ENCODE measurements at places on chromosomes 4 and X.

- no peak overlapping the region for H3K4me3 ChIP-seq
- no peak overlapping the region for H3K27ac ChIP-seq
- no peak for DNase-seq
- no peaks in the 10 kb centered on the region for H3K4me1 ChIP-seq
- H3K36me3 ChIP-seq = no peaks in the 10 kb centered on the region
- no peaks in the 10 kb centered on the region for H3K27me3 ChIP-seq
Observed at GRCh38 chr4:74282926-74283325, 25.3 kb upstream of the EPGN start.

DNA sequence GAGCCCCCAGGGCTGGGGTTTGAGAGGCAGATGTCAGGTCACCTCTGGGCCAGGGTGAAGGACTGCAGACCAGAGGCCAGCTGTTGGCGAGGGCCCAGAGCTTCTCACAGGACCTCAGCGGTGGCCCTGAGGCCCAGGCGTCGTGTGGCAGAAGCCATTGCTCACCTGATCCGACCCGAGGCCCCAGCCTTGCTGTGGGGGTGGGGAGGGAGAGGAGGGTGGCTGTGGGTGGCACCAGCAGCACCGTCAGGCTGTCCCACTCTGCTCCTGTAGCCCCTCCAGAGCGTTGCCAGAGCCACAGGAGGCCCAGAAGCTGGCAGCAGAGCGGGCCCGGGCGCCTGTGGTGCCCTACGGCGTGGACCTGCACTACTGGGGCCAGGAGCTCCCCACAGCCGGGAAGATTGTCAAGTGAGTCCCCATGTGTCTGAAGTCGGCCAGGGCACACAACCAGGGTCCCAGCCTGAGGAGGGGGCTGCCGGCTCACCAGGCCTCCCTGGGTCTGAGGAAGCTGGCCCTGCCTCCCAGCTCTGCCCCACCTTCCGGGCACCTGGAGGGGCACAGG is 28.8 kb downstream of the UVSSA start:
- H3K27me3 ChIP-seq = no peaks in the 10 kb centered on the region
- no peak overlapping the region for H3K4me3 ChIP-seq
- no peak overlapping the region for H3K27ac ChIP-seq
- no peak for DNase-seq
- peaks cover 2% of the 10 kb centered on the region for H3K36me3 ChIP-seq
- H3K4me1 ChIP-seq = no peaks in the 10 kb centered on the region

- no peaks in the 10 kb centered on the region for H3K27me3 ChIP-seq
- H3K27ac ChIP-seq = no peak overlapping the region
- no peak overlapping the region for H3K4me3 ChIP-seq
- H3K36me3 ChIP-seq = no peaks in the 10 kb centered on the region
- H3K4me1 ChIP-seq = no peaks in the 10 kb centered on the region
Observed at GRCh38 chr4:66649236-66649635, 896.1 kb downstream of the CENPC start.

- no peaks in the 10 kb centered on the region for H3K36me3 ChIP-seq
- no peak overlapping the region for H3K27ac ChIP-seq
- H3K4me3 ChIP-seq = no peak overlapping the region
Observed at GRCh38 chrX:119375561-119375960, 23.6 kb upstream of the SLC25A43 start.

DNA sequence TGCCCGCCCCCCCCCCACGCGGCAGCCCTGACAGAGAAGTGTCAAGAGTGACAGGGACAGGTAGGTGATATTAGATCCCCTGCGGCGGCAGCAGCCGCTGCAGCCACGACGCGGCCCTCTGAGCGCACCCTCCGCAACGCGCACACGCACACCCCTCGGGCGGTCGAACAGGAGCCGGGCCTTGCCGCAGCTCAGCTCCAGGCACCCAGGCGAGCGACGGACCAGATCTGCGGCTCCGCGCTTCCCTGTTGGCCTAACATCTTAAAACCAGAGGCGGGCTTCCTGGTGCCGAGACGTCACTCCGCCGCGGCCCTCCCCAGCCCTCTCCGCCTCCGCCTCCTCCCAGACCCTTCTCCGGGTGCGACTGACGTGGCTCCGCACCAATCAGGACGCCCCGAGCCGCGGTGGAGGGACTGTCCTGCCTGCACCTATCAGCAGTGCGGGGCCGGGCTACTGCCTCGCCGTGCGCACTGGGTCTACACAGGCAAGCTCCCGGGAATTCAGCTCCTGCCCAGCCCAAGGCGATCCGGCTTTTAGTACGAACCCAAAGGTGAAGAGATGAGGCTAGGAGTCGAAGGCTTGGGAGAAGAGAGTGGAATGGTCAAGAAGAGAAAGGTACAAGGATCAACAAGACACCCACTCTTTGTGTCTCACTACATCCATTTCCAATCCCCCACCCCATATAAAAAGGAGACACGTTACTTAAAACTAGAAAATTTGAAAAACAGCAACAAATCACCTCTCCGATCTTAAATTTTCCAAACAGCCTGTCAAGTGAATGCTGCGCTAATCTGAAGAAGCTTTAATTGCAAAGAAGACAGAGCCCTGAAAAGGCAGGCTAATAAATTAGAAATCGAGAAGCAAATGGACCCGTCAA is at the start of gene PITX2:
PITX2 (minus strand) TSS at position 237 of the 877 bp plus-strand sequence. CDS start 617 bp downstream, outside the sequence.
- peak within 1 kb of the TSS; percentile 63 for H3K27ac ChIP-seq
- peaks cover 83% of the 10 kb centered on the region for H3K27me3 ChIP-seq
- peaks cover 6% of the 10 kb centered on the region for H3K36me3 ChIP-seq
- peak within 1 kb of the TSS; percentile 56 for H3K4me3 ChIP-seq

DNA sequence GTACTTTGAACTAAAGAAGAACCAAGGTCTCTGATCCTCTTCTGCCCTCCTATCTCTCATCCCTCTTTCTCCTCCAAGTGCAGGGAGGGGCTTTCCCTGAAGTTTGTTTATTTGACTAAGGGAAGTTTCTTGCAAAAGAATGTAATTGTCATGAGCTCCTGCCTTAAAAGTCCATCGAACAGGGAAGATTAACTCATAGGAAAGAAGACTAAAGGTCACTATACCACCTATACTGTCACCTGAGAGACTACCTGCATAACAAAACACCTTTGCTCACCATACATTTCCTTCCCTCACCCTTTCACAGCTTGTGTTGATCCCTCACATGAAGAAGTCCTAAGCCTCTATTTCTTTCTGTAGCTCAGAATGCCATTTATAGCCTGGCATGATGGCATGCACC is 59.4 kb upstream of the C4orf54 start:
- no peaks in the 10 kb centered on the region for H3K36me3 ChIP-seq
- no peak for DNase-seq
- H3K4me3 ChIP-seq = no peak overlapping the region
- H3K27me3 ChIP-seq = peaks cover 5% of the 10 kb centered on the region

DNA sequence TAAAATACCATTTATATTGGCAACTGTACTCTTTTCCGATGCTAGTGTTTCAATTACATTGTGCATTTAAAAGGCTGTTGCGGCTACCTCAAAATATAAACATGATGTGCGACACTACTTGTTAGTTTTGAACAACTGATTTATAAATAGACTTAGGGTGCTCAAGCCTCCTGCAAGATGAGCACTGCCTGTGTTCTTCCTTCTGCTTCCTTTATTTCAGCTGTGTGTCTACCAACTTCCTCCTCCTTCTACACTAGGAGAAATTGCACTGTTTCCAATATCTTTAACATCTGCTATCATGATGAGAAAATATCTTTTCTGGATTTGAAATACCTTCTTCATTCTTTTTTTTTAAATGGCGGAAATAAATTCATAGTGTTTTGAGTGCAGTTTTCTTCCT is 24.0 kb downstream of the TET2 start:
- no peaks in the 10 kb centered on the region for H3K4me1 ChIP-seq
- no peak for DNase-seq
- H3K27me3 ChIP-seq = no peaks in the 10 kb centered on the region

- no peak overlapping the region for H3K4me3 ChIP-seq
- no peaks in the 10 kb centered on the region for H3K4me1 ChIP-seq
- DNase-seq = no peak
- H3K27ac ChIP-seq = no peak overlapping the region
Observed at GRCh38 chr4:155738548-155738947, 20.3 kb upstream of the GUCY1B1 start.

DNA sequence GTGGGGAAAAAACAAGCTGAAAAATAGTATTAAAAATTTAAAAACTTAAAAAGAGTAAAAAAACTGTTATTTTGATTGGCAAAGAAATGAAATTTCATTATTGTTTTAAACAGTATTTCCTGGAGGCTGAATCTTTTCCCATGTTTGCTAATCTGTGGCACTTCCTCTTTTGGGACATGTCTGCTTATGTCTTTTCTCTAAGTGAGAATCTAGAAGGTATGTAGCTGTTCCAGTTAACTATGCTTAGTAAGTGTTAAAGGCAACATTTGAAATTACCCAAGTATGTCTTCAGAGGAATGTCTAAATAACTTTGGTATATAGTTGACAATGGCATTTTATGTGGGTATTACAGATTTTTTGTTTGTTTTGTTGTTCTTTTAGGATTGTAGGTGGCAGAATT is 81.6 kb upstream of the TBC1D9 start:
- no peak overlapping the region for H3K27ac ChIP-seq
- DNase-seq = no peak
- H3K4me1 ChIP-seq = no peaks in the 10 kb centered on the region
- no peaks in the 10 kb centered on the region for H3K36me3 ChIP-seq
- H3K27me3 ChIP-seq = peaks cover 9% of the 10 kb centered on the region

DNA sequence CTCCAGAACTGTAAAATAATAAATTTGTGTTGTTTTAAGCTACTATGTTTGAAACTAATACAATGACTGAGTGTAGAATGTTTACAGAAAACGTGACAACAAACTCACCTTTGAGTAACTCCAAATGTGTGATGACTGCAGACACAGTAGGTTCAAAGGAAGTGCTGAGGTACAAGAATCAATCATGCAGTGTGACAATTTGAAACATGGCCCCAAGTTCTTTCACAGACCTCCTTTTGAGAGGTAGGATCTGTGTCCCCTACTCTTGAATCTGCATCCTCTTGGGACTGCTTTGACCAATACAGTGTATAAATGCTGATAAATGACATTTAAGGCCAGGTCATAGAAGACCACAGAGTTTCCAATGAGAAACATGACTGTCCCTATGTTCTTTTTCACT is 667.7 kb upstream of the DIPK2B start:
- peaks cover 13% of the 10 kb centered on the region for H3K4me1 ChIP-seq
- peaks cover 2% of the 10 kb centered on the region for H3K36me3 ChIP-seq
- H3K27ac ChIP-seq = no peak overlapping the region
- H3K27me3 ChIP-seq = peaks cover 4% of the 10 kb centered on the region

DNA sequence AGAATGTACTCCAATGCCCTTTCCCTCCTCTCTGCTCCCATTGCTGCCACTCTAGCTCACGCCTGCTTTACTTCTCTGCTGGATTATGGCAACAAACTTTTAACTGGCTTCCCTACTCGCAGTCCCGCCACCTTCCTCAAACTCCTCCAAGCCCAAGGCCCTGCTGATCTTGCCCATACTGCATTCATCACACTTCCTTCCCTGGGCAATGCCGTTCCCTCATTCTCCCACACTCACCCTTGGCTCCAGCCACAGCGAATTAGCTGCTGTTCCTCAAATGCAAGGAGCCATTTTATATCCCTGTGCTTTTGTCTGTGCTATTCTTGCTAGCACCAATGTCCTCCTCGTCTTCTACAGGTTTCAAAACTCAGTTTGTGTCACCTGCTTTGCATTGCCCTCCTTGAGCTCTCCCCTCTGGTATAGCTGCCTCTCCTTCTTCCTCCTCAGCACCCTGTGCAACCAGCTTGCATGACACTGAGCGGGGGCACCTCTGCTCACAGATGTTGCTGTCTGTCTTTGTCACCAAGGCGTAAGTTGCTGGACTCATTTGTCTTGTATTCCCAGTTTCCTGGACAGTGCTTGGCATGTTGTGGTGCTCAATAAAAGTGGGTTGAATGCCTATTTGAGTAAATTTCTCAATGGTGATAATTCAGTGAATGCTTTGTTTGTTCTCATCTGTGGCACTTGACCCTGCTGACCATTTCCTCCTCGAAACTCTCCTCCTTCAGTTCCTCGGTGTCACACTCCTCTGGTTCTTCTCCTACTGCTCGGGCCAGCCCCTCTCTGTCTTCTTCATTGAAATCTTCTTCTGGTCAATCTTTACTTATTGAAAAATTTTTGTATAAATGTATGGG is 22.4 kb upstream of the MGST2 start:
- H3K27me3 ChIP-seq = peaks cover 12% of the 10 kb centered on the region
- H3K4me1 ChIP-seq = no peaks in the 10 kb centered on the region
- H3K4me3 ChIP-seq = no peak overlapping the region

DNA sequence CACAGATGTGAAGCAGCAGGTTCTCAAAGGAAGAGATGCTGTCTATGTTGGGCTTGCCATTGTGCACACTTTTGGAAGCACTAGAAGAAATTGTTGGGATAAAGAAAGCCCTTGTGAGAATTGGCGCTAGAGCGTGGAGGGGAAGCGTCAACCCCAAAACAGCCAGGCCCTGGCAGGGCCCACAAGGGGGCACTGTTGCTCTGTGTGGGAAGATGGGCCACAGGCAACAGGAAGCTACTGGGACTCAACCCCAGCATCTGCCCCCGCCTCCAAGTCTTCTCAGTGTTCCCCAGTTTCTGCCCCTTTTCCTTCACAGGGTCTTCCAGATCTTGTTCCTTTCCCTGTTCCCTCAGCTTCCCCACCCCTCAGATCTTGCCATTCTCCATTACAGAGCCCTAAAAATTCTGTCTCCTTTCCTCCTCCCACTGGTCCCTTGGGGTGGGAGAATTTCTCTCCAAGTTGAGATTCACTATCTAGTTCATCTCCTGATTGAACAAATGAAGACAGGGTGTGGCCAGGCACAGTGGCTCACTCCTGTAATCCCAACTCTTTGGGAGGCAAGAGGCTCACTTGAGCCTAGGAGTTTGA is 85.5 kb downstream of the STARD8 start:
- no peaks in the 10 kb centered on the region for H3K36me3 ChIP-seq
- DNase-seq = peak; percentile 41
- H3K27me3 ChIP-seq = peaks cover 1% of the 10 kb centered on the region
- no peak overlapping the region for H3K4me3 ChIP-seq

DNA sequence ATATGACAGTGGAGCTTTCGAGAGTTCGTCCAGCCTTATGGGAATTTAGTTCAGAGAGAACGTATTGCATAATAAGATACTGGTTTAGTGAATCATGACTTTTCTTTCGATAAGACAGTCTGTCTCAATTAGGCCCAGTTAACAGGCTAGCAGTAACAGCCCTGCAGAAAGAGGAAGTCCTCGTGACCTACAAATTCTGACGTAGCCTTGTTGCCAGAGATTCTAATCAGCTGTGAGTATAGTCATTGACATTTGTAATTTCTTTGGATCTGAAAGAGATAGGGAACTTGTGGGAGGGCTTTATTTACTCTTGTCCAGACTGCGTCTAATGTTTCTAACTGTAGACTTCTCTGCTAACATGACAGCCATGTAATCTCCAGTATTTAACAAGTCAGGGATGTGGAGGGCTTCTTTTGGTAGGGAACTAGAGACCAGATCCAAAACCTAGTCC is 15.8 kb downstream of the ART3 start:
- DNase-seq = no peak
- H3K4me1 ChIP-seq = peaks cover 5% of the 10 kb centered on the region
- peaks cover 10% of the 10 kb centered on the region for H3K27me3 ChIP-seq

GRCh38 chr4:173498023-173498422 is 32.0 kb downstream of the HAND2 start:
- peaks cover 20% of the 10 kb centered on the region for H3K4me1 ChIP-seq
- no peak overlapping the region for H3K4me3 ChIP-seq
- peaks cover 60% of the 10 kb centered on the region for H3K27me3 ChIP-seq
- peaks cover 5% of the 10 kb centered on the region for H3K36me3 ChIP-seq
- no peak overlapping the region for H3K27ac ChIP-seq

DNA sequence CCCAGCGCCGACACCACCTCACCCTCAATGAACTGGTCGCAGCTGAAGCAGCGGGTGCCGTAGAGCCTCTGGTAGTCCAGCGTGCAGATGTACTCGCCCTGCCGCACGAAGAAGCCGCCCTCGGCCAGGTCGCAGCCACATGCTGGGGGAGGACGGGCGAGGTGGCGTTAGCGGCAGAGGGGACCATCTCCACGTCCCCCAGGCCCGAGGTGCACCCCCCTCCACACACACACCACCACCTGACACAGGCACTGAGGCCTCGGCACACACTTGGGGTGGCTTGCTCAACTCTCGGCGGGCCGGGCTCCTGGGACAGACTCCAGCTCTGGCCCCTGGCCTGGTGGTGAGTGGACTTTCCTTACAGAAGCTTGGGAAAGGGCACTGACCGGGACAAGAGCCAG is 61.5 kb downstream of the ABLIM2 start:
- H3K27me3 ChIP-seq = no peaks in the 10 kb centered on the region
- H3K36me3 ChIP-seq = peaks cover 1% of the 10 kb centered on the region
